ENCODE measurements at places on chromosomes 11 and 22. TPM values are rescaled to one million over a fixed set of nuclear protein-coding genes. Genes with fewer than 3 reads are reported as not detected.

DNA sequence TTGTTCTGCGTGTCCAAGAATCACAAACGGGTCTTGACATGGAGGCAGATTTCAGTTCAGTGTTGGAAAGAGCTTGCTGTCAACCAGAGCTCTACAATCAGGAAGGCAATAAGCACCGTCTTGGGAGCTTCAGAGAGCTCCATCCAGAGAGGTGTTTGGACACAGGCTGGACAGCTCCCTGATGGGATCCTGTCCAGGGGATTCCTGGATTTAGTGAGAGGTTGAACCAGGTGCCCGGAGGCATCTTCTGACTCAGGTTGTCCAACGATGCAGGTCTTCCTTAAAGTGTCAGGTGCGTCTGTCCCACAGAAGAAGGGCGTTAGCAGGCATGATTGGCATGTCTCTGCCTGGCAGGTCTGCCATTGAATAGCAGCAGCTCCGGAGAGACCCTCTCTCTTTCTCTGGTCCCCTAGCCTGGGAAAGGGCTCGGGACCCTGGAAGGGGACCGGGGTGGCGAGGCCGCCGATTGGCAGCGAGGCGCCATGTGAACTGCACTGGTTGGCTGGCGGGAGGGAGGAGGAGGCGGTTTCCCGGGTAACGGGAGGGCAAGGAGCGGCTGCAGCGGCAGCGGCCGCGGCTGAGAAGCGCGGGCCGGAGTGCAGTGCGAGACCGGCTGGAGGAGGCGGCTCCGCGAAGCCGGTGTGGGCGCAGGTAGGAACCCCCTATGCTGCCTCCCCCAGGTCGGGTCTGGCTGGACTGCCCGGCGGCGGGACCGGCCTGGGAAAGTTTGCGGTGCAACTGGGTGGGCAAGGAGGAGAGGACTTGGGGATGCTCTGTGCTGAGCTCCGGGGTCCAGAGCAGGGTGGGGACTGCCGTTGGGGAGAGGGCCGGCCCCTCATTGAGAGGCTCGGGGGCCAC lies 104.1 kb upstream of the E2F8 start:
- DNase-seq = peak; percentile 24

- no peak for DNase-seq
Observed at GRCh38 chr22:25553131-25553530, 11.3 kb upstream of the GRK3 start.

DNA sequence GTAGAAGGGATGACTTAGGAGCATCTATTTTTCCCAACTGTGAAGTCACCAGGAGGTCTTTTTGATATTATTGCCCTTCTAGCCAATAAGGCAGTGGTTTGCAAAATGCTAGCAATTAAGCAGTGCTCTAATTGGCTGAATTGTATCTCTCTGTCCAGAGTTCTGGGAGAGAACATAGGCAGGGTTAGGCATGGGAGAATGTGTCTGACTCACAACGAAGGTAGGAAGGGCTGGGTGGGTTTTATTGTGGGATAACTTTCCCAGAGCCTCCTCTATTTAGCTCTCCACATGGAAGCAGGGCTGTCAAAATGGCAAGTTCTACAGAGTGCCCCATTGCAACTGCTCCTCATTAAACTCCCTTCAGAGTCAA lies 415.9 kb upstream of the CADM1 start:
- peak; percentile 67 for DNase-seq

DNA sequence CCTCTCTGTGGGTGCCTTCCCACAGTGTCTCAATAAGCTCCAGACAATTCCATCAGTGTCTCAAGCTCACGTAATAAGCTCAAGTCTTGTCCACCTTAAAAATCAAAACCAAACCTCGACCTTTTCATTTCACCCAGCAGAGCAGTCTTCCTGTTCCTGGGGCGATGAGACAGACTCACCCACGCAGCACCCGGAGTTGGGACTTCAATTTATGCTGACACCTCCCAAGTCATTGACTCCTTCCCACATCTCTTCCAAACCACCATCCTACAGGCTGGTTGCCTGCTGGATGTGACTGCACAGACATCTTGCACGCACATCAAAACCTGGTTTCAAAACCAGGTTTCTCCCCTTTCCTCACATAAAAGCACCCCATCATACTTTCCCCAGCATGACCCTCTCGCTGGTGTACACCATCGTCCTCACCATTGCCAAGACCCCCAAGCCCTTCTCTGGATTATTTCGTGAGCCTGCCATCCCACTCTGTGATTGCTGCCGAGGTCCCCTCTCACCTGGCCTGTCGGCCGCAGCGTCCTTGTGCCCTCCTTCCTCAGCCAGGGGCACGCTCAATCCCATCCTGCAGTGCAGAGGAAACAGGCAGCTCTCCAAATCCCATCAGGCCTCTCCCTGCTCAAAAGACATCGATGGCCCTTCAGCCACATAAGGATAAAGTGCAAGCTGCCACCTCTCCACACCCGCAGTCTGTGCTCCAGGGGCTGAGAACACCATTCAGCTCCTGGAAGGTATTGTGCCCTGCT lies 45.1 kb upstream of the FBXO3 start:
- no peak for DNase-seq

GRCh38 chr11:3905080-3905953 lies 49.9 kb downstream of the STIM1 start:
- peak; percentile 76 for DNase-seq

Gene CEND1
- 0.90 TPM for total RNA-seq

Gene SCUBE2
- 0.72 TPM for total RNA-seq

Gene C22orf31
- total RNA-seq = not detected
